ENCODE measurements at places on chromosomes 3 and 15. TPM values are rescaled to one million over a fixed set of nuclear protein-coding genes. Genes with fewer than 3 reads are reported as not detected.

Gene ONECUT1
- not detected for total RNA-seq

DNA sequence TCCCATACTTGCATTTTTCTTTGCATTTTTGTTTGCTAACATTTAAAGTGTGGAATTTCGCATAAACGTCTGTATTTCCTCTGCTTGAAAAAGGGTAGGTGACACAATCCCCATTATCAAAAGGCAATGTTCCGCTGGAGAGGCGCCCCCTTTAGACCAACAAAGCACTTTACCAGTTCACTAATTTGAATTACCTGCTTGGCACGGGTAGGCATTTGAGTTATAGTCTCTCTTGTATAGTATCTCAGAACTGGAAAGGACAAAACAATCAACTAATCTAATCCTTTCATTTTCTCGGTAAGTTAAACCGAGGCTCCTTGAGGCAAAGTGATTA lies 775 bp upstream of the CCDC39 start:
- peak; percentile 62 for DNase-seq
- no peak overlapping the region for H3K27ac ChIP-seq
- peaks cover 15% of the 10 kb centered on the region for H3K4me1 ChIP-seq
- no peaks in the 10 kb centered on the region for H3K36me3 ChIP-seq
- H3K4me3 ChIP-seq: peak overlapping the region; percentile 77
- H3K27me3 ChIP-seq: peaks cover 50% of the 10 kb centered on the region

- H3K27ac ChIP-seq: no peak overlapping the region
- H3K36me3 ChIP-seq: peaks cover 8% of the 10 kb centered on the region
- no peak for DNase-seq
- peaks cover 2% of the 10 kb centered on the region for H3K27me3 ChIP-seq
These were observed 38.8 kb downstream of the EOGT start for GRCh38 chr3:68974711-68975110.

Gene GRM2
- 0.20 TPM for total RNA-seq

Gene SCN11A
- total RNA-seq: not detected

DNA sequence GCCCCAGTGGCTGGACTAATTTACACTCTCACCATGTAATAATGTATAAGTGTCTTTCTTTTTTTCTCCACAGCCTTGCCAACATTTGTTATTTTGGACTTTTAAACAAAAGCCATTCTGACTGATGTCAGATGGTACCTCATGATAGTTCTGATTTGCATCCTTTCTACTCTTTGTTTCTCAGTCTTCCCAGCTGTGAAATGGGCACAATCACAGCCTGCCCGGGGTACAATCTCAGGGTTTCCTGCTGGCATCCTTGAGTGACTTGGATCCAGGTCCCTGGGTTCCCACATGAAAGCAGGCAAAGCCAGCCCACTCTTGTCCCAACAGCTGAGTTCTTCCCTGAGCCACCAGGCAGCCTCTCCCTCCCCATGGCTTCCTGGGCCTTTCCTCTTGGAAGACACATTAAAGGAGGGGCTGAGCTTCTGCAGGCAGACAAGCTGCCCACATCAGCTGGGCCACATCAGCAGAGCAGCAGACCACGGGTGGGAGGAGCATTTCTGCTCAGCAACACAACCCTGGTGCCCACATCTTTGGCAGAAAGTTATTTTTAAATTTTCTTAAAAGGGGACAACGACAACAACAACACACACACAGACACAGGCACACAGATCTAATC lies 82.0 kb downstream of the MYLK start:
- DNase-seq: no peak
- H3K27me3 ChIP-seq: peaks cover 1% of the 10 kb centered on the region
- no peaks in the 10 kb centered on the region for H3K36me3 ChIP-seq
- H3K4me3 ChIP-seq: no peak overlapping the region

DNA sequence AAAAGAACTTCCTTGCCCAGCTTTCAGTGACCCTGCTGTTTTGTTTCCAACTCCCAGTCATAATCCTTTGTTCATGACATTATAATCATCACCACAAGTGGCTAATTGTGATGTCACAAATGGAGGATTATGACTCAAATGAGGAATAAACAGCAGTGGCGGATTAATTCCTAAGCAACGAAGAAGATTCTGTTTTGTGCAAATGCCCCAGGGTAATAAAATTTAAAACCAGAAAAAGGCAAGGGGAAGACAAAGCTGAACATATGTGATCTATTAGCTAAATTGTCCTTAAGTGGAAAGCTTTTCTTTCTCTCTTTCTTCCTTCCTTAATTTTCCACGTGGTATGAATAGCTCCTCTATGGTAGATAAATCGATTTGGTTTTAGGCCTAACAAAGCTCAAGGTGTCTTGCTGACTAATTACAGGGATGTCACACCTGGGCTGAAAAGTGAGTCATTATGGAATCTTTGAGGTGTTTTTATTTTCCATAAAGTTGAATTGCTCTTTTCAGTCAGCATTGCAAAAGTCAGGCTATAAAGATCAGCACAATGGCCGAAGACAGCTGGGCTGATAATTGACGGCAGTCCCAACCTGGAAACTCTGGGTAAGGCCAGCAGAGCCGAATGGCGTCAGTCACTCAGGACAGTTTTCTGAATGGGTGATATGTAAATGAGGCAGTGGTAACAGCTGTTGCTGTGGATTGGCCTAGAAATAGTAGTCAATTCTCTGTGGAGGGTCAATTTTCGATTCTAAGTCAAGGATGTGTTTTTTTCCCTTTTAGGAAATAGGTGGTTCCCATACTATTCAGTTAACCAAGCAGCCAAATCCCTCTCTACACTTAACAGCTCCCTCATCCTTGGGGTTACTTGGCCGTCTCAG lies 121.5 kb downstream of the PTPRG start:
- no peak overlapping the region for H3K27ac ChIP-seq
- no peaks in the 10 kb centered on the region for H3K4me1 ChIP-seq
- H3K4me3 ChIP-seq: no peak overlapping the region
- no peaks in the 10 kb centered on the region for H3K36me3 ChIP-seq

Gene FAM219B
- 44.7 TPM for total RNA-seq

Gene GHSR
- not detected for total RNA-seq

Gene CYP8B1
- total RNA-seq: not detected

GRCh38 chr3:165897137-165897536 lies 59.9 kb upstream of the BCHE start:
- no peaks in the 10 kb centered on the region for H3K27me3 ChIP-seq
- no peak for DNase-seq
- no peaks in the 10 kb centered on the region for H3K4me1 ChIP-seq
- no peaks in the 10 kb centered on the region for H3K36me3 ChIP-seq
- H3K27ac ChIP-seq: no peak overlapping the region

GRCh38 chr3:153658136-153658535 lies 463.1 kb upstream of the ARHGEF26 start:
- H3K36me3 ChIP-seq: no peaks in the 10 kb centered on the region
- H3K27ac ChIP-seq: no peak overlapping the region
- H3K4me1 ChIP-seq: no peaks in the 10 kb centered on the region

Gene WNT7A
- not detected for total RNA-seq

Gene ASB14
- not detected for total RNA-seq

Gene DNAH12
- total RNA-seq: 0.07 TPM

Gene A4GNT
- not detected for total RNA-seq

- no peaks in the 10 kb centered on the region for H3K27me3 ChIP-seq
- H3K36me3 ChIP-seq: no peaks in the 10 kb centered on the region
- no peak overlapping the region for H3K27ac ChIP-seq
- no peak overlapping the region for H3K4me3 ChIP-seq
- DNase-seq: no peak
These were observed 40.8 kb downstream of the PPM1L start for GRCh38 chr3:160796813-160797164.

Gene KIF23
- total RNA-seq: 47.0 TPM

Gene TERC
- 21.7 TPM for total RNA-seq

Gene P2RY14
- 0.51 TPM for total RNA-seq

Gene CA12
- total RNA-seq: 0.58 TPM

Gene GRK7
- 0.09 TPM for total RNA-seq

DNA sequence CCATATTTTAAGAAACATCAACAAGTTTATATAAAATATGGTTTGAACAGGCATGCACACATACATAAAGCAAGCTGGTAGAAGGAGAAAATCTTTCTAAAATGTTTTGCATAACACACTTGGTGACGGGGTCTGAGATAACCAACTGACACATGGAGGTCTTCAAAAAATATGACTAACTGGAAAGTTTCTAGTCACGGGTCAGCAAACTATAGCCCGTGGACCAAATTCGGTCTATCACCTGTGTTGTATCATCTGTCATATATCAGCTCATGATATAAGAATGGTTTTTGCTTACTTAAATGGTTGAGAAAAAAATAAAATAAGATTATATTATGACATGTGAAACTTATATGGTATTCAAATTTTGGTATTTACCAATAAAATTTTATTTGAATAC lies 465.1 kb downstream of the FOXP1 start:
- no peaks in the 10 kb centered on the region for H3K27me3 ChIP-seq
- H3K4me3 ChIP-seq: no peak overlapping the region
- H3K4me1 ChIP-seq: peaks cover 91% of the 10 kb centered on the region
- peak overlapping the region; percentile 82 for H3K27ac ChIP-seq

- H3K36me3 ChIP-seq: peaks cover 1% of the 10 kb centered on the region
- no peaks in the 10 kb centered on the region for H3K27me3 ChIP-seq
- H3K4me1 ChIP-seq: peaks cover 10% of the 10 kb centered on the region
- peak; percentile 80 for DNase-seq
- no peak overlapping the region for H3K4me3 ChIP-seq
These were observed 4.5 kb upstream of the RFT1 start for GRCh38 chr3:53134631-53135232.

Gene MASP1
- not detected for total RNA-seq

GRCh38 chr3:11287404-11287803 lies 15.2 kb downstream of the ATG7 start:
- DNase-seq: no peak
- peak overlapping the region; percentile 40 for H3K27ac ChIP-seq
- H3K36me3 ChIP-seq: peaks cover 48% of the 10 kb centered on the region
- no peak overlapping the region for H3K4me3 ChIP-seq
- no peaks in the 10 kb centered on the region for H3K27me3 ChIP-seq

Gene SLC28A1
- not detected for total RNA-seq

DNA sequence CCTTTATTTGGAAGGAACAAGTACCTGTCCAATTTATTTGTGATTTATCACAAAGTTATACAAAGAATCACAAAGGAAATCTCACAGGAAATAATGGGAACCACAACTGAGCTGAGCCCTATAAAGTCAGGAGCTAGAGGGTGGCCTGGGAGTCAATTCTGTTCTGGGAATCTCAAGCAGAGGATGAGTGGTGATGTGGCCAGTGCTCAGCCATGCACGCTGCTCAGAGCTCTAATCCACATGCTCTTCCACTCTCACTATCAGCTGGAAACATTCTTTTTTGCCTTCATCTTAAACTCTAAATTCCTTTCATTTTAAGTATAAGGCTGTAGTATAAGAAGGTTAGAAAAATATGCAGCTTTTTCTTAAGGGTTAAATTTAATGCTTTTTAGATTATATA lies 36.6 kb downstream of the UACA start:
- peaks cover 9% of the 10 kb centered on the region for H3K27me3 ChIP-seq
- H3K27ac ChIP-seq: no peak overlapping the region
- no peaks in the 10 kb centered on the region for H3K4me1 ChIP-seq
- no peaks in the 10 kb centered on the region for H3K36me3 ChIP-seq
- DNase-seq: no peak

DNA sequence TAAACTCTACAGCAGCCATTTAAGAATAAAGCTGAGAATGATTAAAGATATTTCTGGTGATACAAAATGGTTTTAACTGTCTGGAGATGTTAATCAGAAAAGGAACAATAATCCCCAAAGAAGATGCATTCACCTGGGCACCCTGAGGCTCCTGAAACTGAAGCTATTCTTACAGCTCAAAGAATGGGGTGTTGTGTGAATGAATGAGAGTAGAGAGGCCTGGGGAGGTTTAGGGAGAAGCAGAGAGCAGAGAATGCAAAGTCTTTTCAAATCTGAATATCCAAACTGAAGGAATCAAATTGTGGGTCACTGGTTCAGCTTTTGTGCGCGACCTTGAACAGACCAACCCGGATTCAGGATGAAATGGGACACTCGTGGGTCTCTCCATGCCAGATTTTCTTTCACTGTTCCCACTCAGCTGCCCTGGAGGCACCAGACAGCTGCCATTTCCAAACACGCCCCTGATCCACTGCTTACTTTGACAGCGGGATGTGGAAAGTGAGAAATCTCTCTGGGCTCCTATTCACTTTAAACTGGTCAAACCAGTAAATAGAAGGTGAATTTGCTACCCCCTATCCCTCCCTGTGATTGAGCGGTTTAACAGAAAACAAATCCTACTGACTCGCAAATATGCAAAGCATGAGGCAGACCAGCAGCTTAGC lies 485.5 kb upstream of the THBS1 start:
- H3K4me3 ChIP-seq: no peak overlapping the region
- H3K27me3 ChIP-seq: peaks cover 11% of the 10 kb centered on the region

- no peaks in the 10 kb centered on the region for H3K36me3 ChIP-seq
- peaks cover 3% of the 10 kb centered on the region for H3K4me1 ChIP-seq
- H3K4me3 ChIP-seq: no peak overlapping the region
These were observed 12.4 kb upstream of the CACNA2D2 start for GRCh38 chr3:50515565-50516439.

- no peaks in the 10 kb centered on the region for H3K4me1 ChIP-seq
- no peak overlapping the region for H3K27ac ChIP-seq
- H3K27me3 ChIP-seq: no peaks in the 10 kb centered on the region
- no peak for DNase-seq
These were observed 82.7 kb downstream of the GPR156 start for GRCh38 chr3:120202363-120202762.

DNA sequence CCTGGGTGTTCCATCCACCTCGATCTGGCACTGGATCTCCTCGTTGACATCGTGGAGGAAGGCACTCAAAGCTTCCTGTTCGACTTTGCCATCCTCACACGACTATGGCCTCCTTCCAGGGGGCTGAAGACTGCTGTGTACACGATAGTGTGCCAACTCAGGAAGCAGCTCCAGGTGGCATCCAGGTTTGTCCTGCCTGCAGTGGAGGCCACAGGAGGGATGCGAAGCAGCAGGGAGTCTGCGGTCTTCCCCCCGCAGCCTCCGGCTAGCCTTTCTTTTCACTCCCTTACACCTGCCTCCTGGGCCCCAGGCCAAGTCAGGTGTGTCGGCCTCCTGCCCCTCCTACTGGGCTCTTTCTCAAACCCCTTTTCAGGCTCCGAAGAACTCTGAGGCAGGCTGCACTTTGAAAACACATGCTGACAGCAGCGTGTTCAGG lies 32.2 kb downstream of the SYNM start:
- no peak for DNase-seq
- no peaks in the 10 kb centered on the region for H3K36me3 ChIP-seq
- no peaks in the 10 kb centered on the region for H3K4me1 ChIP-seq
- H3K4me3 ChIP-seq: no peak overlapping the region

Gene KATNBL1
- total RNA-seq: 45.5 TPM

Gene OCA2
- total RNA-seq: not detected

GRCh38 chr15:42046597-42046996 lies 25.8 kb upstream of the PLA2G4E start:
- H3K27ac ChIP-seq: no peak overlapping the region
- no peak for DNase-seq
- H3K4me1 ChIP-seq: no peaks in the 10 kb centered on the region

DNA sequence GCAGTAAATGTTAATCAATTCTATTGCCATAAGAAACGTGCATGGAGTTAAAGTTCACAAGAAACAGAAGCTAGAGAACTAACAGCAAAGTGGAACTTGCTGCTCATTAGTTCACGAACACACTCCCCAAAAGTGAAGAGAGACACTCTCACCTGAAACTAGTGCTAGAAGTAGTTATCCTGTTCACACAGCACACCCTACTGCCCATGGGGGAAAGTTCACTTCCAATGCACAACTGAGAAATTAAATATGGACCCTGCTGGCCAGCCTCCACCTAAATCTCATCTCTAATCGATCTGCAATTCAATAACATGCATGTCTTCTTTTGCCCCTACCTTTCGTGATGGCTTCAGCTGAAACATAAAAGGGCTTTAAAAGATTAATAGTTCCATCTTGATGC lies 39.4 kb upstream of the FRMD4B start:
- peak; percentile 54 for DNase-seq
- peaks cover 2% of the 10 kb centered on the region for H3K27me3 ChIP-seq
- H3K36me3 ChIP-seq: no peaks in the 10 kb centered on the region
- H3K4me3 ChIP-seq: no peak overlapping the region
- no peak overlapping the region for H3K27ac ChIP-seq

Measured in activated CD8-positive, alpha-beta T cell treated with anti-CD3 and anti-CD28 coated beads for 36 hours (primary cell).